ENCODE measurements at places on chromosomes 3 and 15.

- DNase-seq, result no peak
These were observed 23.2 kb downstream of the MAPK6 start for GRCh38 chr15:52042051-52042851.

DNA sequence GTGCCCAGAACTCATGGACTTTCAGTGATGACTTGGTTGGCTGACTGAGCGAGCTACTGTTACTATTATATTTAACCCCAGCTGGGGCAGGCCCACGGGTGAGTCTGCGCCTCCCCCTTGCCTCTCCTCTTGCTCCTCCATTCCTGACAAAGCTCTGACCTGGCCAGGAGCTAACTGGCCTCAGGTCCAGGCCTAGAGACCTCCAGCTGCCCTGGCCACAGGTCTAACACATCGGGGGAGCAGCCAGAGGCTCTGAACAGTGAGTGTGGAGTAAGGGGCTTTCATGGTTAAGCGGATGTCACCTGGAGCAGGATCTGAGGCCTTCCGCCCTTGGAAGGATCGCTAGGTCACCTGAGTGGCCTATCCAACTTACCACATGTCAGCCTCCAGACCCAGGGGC is 96.3 kb upstream of the HERC1 start:
- no peak for DNase-seq

GRCh38 chr3:143182866-143183664 is 63.5 kb downstream of the CHST2 start:
- no peak for DNase-seq

GRCh38 chr3:46998121-46998851 is 18.8 kb downstream of the NBEAL2 start:
- peak; percentile 73 for DNase-seq

GRCh38 chr15:46682969-46683791 is 1034.1 kb upstream of the SEMA6D start:
- no peak for DNase-seq

GRCh38 chr3:53581671-53582070 is 87.3 kb downstream of the CACNA1D start:
- no peak for DNase-seq

- no peak for DNase-seq
These were observed 85.5 kb upstream of the FGF12 start for GRCh38 chr3:192812743-192813383.

DNA sequence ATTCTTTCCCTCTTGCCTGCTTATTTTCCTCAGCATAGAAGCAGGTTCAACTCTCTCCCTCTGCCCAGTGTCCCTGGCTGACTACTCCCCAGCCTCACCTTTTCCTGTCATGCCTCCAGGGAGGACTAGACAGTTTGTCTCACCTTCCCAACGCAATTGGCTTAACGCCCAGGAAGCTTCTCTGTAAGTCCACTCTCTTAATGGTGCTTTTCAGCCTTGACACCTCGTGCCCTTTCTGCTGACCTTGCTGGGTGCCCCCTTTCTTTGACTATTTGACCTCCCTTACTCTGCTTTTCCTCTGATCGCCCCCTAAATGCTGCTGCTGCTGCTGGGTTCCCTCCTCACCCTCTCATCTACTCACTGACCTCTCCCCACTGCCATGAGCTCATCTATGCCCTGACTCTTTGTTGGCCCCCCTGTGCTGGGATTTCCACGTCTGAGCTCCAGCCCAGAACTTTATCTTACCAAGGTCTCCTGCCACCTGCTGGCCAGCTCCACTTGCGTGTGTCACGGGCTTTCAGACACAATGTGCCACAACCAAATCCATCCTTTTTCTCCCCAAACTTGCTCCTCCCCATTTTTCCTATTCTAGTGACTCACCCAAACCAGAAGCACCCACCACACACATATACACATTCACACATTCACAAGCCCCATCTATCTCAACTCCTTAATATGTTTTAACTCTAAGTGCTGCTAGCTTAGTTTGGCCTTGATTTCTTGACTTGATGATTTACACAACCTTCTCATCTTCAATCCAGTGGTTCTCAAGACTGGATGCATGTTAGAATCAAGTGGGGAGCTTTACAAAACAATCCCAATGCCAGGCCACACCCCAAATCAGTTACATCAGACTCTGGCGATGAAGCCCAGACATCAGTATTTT is 16.6 kb downstream of the EPB42 start:
- DNase-seq, result peak; percentile 29

- DNase-seq, result no peak
These were observed 392.8 kb upstream of the LRRC3B start for GRCh38 chr3:26229801-26230200.

DNA sequence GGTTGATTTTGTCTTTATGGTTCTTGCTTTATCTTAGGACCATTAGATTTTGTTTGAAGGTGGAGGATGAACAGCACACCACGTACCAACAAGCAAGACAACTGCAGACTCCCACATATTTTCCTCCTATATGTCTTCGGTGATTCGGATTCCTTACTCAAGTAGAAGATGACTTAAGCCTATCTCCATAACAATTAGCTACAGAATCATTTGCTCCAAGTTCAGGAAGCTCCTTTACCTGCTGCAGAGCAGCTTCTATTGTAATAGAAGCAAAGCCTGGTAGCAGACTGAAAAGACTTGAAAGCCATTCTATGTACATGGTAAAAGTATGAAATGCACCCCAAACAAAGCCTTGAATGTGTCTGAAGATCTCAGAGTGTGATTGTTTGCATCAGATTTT is 229.0 kb downstream of the SOX2 start:
- no peak for DNase-seq

GRCh38 chr3:58009026-58009748 is 965 bp downstream of the FLNB start:
- peak; percentile 12 for DNase-seq

DNA sequence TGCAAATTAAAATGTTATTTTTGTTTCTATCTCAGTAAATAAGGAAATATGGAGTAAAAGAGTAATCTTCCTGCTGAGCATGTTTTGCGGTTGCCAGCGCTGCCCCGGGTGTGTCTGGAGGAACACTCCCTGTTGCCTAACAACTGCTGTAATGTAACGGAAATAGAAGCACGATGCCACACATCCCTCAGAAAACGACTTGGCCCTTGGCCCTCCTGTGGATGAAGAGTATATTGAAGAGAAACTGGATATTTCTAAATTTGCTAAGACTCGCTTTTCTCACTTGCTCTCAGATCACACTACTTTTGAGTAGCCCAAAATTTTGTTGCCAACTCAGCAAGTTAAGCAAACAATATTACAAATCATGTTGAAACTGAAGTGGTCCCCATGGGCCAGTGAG is 18.9 kb downstream of the CX3CR1 start:
- DNase-seq, result peak; percentile 42

DNA sequence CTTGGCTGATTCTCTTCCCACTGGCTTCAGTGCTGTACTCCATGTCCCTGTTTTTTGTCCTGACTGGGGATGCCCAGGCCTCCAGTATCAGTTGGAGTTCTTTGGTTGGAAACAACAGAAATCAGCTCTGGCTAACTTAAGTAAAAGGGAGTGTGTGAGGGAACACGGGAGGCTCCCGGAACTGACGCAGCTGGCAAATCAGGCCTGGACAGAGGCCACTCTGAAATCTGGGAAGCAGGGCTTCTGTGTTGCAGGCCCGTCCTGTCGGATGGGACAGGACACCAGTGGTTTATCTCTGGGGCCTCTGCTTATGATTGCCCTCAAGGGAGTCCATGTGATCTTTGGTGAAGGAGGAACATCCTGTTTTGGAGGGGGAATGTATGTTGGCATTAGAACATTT is 124.3 kb downstream of the CHCHD6 start:
- DNase-seq, result no peak

DNA sequence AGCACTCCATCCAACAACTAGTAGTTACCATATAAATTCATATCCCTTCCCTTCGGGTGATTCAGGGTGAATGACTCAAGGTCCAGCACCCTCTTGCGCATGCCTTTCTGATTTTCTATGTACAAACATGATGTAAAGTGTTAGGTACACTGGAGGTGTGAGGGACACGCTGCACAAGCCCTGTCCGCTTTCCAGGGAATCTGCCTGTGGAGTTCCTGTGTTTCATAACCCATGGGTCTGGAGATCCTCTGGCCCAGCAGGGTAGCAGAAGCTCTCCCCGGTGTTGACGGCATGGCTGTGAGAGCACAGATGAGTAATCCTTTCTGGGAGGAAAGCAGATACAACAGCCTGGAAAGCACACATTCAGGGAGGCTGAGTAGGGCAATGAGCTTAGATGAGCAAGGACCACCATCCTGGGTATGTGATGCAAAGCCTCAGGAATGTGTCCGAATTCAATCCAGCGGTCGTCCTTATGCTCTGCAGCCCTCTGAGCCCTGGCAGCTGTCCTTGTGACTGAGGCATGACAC is 142.9 kb upstream of the TP63 start:
- no peak for DNase-seq

- DNase-seq, result no peak
These were observed 9.5 kb downstream of the MAPK6 start for GRCh38 chr15:52028431-52029093.

- DNase-seq, result no peak
These were observed 34.1 kb upstream of the KLHL25 start for GRCh38 chr15:85828874-85829273.

DNA sequence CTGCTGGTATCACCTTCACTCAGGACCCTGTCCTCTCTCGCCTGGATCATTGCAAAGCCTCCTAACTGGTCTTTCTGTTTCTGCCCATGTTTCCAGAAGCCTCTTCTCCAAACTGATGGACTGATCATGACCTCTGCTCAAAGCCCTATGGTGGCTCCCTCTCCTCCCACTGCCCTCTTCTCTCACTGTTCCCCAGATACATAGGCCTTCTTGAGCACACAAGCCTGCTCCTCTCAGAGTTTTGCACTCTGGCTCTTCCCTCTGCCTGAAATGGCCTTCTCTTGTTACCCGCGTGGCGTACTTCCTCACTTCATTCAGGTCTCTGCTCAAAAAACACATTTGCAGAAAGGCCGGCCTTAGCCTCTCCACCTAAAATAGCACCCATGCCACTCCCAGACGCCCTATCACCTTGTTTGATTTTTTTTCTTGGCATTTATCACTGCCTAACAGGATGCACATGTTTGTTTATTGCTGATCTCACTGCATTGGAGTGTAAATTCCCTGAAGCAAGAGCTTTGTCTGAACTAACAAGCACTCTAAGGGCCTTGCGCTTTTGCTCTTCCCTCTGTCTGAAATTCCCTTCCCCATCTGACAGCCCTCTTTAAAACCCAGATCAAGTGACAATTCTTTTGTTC is 1.4 kb upstream of the ETFA start:
- DNase-seq, result no peak

DNA sequence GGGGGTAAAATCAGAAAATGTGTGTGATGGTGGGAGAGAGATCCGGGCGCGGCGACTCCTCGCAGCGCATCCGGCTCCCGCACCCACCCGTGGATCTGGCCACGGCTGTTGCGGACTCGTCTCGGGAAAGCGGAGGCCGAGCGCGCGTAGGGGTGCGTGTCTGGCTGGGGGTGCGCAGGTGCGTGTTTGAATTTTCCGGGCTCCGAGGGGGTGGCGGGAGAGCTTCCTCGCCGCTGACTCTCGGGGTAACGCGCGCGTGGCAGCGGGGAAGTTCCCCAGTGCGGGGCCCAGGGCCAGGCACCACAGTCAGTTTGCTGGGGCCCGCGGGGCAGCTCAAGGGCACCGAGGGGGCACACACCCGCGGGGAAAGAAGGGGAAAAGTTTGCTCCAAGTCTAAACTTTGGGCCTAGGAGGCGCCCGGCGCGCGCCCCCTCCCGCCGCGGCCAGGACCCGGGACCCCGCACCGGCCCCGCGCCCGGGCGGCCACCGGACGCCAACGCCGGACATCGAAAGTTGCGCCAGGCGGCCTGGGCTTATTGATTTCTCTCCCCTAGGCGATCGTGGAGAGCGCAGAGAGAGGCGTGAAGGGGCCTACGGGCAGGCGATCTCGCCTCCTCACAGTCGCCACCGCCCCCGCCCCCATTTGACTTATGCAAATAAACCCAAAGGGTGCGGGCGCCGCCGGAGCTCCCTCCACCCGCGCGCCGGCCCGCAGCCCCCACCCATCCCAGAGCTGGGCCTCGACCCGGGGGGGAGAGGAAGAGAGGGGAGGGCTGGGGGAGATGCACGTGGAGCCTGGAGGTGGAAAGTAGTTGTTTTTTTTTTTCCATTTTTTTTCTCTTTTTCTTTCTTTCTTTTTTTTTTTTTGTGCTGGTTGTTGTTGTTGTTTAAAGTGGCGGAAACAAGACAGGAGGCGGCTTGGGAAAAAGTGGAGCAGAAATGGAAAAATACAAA is 639 bp downstream of the FOXP1 start:
- peak; percentile 62 for DNase-seq

DNA sequence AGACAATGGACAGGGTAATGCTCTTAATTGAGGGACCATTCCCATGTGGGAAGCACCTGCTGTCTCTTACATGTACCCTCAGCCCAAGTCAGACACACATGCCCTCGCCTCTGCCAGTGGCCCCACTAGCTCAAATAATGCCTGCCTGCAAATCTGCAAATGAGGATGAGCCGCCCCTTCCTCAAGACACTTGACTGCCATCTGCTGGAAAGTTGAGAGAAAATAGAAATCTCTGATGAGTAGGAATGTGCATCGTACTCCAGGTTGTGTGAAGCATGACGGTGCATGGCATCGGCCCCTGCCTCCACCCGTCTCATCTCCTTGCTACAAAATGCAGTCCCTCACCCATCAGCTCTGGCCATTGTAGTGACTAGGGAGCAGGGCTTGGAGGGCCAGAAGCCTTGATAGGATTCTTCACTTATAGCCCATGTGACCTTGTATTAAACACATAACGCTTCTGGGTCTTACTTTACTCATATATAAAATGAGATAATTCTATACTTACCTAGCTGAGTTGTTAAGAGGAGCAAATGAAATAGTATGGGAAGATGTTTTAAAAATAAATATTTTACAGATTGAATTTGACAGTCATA is 6.3 kb upstream of the SCN5A start:
- DNase-seq, result no peak

- DNase-seq, result peak; percentile 16
These were observed 31.5 kb upstream of the MLF1 start for GRCh38 chr3:158539414-158540014.

DNA sequence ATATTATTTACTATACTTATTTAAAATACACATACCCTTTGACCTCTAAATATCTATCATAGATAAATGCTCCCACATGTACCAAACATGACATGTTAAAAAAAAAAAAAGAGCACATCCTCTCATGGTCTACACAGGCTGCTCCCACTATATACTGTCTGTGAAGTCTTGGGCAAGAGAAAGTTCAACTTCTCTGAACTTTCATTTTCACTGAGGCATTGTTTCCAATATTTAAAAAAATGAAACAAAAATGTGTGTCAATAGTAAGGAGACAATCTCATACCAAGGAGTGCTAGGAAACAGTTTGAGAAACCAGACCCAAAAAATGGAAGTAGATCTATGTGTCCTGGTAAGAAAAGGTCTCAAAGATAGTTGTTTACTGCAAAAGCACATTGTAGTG is 29.3 kb downstream of the SLC4A7 start:
- no peak for DNase-seq

- DNase-seq, result no peak
These were observed 381.4 kb downstream of the NTRK3 start for GRCh38 chr15:87874896-87875711.

- DNase-seq, result no peak
These were observed 62.9 kb downstream of the UMPS start for GRCh38 chr3:124793054-124793739.

- no peak for DNase-seq
These were observed 19.2 kb downstream of the CLDN11 start for GRCh38 chr3:170437696-170438407.

Data from activated CD4-positive, alpha-beta T cell treated with anti-CD3 and anti-CD28 coated beads, Interleukin-2, amount 50 U/mL, for 4 hours (primary cell).